ENCODE measurements at places on chromosomes 12 and 14.

GRCh38 chr12:62296001-62296400 is 35.8 kb downstream of the USP15 start:
- DNase-seq: no peak

DNA sequence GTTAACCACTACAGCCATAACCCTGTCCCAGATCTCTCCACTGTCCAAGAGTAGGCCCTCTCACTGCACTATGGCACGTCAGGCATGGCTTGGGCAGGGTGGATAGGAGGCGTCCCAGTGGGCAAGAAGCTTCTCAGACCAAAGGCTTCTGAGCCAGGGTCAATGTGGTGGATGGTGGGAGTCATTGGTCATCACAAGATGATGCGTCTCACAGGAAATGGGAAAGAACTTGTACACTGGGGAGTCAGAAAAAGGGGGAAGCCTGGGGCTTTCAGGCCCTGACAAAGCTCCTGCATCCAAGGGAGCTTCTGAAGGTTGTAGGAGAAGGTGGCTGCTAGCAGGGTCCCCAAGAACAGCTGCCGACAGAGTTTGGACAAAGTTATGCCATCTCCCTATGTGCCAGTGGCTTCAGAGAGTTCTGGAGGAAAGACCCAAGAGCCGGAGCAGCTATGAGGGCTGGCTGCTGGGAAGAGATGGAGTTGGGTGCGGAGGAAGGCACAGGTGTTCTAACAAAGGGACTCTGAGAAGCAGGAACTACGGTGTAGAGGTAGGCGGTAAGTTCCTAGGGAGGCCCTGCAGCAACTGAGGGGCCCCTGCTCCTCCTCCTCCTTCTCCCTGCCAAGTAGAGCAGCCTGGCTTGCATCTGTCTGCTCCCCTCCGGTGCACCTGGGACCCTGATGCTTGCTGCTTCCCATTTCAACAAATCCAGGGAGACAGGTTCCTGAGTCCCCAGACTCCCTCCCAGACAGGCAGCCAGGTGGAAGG is 81.1 kb downstream of the ARL6IP4 start:
- DNase-seq: no peak

- no peak for DNase-seq
These were observed 4.3 kb downstream of the PLEKHG6 start for GRCh38 chr12:6314776-6315175.

DNA sequence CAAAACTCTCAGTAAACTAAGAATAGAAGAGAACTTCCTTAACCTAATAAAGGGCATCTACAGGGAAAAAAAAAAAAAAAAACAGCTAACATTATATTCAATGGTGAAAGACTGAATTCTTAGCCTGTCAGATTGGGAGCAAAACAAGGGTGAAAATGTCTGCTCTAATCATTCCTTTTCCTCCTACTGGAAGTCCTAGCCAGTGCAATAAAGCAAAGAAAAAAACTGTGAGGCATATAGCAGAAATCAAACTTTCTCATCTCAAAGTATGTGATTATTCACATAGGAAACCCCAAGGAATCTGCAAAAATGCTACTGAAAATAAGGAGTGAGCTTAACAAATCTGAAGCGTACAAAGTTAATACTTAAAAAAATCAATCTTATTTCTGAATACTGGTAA is 170.7 kb downstream of the NUAK1 start:
- no peak for DNase-seq

- DNase-seq: no peak
These were observed 87.1 kb upstream of the PLEKHG7 start for GRCh38 chr12:92615703-92616102.

GRCh38 chr14:103016594-103016993 is 40.8 kb downstream of the CDC42BPB start:
- no peak for DNase-seq

DNA sequence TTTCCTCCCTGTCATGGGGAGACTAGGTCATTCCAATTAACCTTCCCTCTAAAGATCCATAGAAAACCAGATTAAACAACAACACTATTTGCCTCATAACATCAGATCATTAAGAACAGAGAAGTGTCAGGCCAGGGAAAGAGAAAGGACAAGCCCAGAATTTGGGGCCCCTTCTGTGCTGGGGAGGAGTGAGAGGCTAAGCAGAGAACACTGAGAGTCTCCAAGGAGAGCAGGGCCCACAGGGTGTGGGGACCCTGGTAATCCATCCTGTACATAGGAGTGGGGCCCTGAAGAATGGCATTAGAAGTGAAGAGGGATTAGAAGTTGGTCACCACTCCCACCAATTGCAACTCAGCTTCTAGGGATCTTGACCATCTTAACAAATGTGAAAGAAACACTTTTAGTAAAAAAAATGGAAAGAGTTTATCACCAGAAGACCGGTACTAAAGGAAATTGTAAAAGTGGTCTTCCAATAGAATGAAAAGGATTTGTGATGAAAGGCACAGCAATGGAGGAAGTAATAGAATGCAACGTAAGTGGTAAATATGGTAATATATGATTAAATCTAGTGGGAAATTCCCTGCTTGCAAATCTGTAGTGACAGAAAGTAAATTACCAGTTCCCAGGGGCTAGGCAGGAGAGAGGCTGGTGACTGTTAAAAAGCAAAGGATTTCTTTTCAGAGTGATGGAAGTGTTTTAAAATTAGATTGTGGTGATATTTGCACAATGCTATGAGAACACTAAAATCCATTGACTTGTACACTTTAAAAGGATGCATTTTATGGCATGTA is 14.0 kb upstream of the TMTC1 start:
- peak; percentile 3 for DNase-seq

DNA sequence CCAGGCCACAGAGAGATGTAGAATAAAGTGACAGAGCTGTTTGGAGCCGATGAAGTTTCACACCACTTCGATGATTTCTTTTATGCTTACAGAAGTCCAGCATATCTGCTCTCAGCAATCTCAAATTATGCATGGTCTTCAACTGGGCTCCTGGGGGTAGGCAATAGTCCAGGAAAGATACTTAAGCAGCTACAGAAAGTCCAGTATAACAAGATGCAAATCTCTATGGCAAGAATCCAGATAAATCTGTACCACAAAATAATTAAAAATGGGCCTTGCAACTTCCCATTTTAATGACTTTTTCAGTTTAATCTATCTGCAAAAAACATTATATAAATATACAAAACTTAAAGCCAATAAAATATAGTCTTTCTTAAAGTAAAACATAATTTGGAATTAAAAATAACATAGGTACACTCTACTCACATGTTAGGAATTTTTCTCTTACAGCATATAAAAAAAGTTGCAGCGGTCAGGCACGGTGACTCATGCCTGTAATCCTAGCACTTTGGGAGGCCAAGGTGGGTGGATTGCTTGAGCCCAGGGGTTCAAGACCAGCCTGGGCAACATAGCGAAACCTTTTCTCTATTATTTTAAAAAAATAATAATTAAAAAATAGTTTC is 20.5 kb upstream of the RAD51AP1 start:
- DNase-seq: no peak

DNA sequence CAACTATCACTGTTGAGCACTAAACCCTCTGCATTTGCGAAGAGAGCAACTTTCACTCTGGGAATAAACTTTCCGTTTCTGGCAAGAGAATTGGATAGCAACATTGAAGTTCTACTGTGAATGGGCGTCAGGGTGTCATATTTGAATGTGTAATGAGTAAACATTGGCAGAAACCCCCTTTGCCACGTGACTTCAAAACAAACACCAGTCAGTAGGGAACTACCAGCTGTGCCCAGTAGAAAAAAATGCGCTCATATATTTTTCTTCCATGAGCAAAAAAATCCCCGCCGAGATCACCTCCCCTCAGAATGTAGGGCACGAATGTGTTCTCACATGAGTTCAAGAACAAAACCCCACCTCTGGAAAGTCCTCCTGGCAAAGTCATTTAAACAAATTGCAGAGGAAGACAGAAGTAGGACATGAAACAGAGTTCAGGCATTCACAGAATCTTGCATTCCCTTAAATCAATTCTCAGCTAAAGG is 80.6 kb downstream of the BTG1 start:
- no peak for DNase-seq

DNA sequence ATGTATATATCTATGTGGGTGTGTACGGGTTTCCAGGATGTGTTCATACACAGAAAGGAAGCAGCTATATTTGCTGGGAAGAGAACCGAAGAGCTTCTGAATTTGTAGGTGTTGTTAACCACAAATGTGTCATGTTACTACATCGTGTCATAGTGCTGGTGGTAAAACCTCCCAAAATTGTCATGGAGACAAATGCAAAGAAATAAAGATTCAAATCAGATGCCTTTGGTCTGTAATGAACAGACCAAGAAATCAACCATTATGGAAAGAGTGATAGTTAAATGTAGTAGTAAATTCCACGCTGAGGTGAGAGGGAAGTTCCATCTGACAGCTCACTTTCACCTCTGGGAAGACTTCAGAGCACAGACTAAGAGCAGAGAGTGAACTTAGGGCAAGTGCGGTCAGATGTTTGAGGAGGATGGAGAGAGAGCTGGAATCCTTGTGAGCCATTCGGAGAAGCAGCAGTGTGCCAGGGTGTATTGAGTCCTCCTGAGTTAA is 487.5 kb downstream of the TMEM121 start:
- DNase-seq: no peak

GRCh38 chr12:49920241-49920914 is 16.7 kb upstream of the FAIM2 start:
- DNase-seq: no peak

- DNase-seq: no peak
These were observed 183.3 kb upstream of the KRR1 start for GRCh38 chr12:75694534-75695268.

DNA sequence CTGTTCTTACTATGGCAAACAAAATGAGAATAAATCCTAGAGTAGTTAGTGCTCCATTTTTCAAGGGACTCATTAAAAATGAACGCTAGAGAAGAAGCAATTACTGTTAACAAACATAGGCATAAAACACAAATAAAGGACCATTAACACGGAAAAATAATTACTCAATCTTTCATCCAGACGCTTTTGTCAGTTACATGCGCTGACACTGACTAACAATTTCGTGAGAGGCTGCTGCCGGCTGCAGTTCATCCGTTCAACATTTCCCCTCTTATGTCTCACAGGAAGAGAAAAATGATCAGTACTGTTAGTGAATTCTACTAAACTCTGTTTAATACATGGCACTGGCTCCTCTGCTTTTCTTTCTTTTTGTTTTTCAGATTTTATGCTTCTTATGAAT is 472.7 kb upstream of the FLRT2 start:
- DNase-seq: no peak

DNA sequence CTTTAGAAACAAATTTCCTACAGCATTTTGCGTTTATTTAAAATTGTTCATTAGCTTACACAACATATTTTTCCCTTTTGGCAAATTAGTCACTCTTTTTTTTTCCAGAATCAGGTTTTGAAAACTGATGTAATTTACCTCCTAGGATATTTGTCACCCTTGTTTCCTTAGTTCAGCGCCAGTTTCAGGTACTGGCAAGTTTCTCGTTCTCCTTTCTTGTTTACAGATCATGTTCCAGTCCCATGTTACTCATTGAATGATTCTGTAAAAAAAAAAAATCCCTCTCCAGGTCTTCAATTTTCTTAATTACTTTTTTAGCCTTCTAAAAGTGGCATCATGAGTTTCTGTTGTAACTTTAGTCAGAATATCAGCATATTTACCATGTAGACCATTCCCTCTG is 2.7 kb downstream of the PPP4R4 start:
- no peak for DNase-seq

DNA sequence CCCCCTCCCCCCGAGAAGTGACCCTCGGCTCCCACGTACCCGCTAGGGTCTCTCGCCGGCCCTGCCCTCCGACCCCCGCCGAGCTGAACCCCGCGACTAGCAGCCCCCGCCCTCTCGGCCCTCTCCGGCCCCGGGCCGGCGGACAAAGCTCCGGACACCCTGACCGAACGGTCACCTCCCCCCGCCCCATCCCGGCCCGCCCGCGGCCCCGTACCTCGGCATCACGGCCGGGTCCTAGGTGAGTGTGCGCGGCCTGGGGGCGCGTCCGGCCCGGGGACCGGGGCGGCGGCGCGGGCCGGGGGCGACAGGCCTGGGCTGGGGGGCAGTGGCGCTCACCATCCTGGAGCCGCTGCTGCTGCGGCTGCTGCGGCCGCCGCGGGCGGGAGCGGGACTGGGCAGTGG is at the start of gene FIGNL2:
Gene FIGNL2, minus strand, starts transcription at position 393 of the 402 bp plus-strand sequence. CDS start 26,305 bp downstream, outside the sequence.
- no peak for DNase-seq

DNA sequence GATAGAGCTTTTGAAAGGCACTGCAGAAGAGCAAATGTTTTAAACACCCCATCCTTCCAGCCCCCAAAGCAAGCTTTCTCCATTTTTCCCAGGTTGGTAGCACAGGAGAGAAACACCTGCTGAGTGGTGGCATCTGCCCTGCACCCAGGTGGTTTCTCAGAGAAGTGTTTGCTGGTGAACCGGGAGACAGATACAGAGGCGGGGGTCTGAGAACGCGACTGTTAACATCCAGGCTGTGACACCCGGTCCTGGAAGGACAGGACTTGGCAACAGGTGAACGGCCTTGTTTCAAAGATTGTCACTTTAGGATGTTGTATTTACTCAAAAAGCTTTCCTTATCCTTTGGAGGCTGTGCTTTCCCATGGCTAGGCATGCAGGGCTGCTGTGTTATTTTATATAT is 18.5 kb downstream of the MMAB start:
- no peak for DNase-seq

- no peak for DNase-seq
These were observed 12.5 kb downstream of the PLD4 start for GRCh38 chr14:104937161-104937560.

GRCh38 chr14:48826058-48826457 is 760.1 kb downstream of the RPS29 start:
- no peak for DNase-seq

DNA sequence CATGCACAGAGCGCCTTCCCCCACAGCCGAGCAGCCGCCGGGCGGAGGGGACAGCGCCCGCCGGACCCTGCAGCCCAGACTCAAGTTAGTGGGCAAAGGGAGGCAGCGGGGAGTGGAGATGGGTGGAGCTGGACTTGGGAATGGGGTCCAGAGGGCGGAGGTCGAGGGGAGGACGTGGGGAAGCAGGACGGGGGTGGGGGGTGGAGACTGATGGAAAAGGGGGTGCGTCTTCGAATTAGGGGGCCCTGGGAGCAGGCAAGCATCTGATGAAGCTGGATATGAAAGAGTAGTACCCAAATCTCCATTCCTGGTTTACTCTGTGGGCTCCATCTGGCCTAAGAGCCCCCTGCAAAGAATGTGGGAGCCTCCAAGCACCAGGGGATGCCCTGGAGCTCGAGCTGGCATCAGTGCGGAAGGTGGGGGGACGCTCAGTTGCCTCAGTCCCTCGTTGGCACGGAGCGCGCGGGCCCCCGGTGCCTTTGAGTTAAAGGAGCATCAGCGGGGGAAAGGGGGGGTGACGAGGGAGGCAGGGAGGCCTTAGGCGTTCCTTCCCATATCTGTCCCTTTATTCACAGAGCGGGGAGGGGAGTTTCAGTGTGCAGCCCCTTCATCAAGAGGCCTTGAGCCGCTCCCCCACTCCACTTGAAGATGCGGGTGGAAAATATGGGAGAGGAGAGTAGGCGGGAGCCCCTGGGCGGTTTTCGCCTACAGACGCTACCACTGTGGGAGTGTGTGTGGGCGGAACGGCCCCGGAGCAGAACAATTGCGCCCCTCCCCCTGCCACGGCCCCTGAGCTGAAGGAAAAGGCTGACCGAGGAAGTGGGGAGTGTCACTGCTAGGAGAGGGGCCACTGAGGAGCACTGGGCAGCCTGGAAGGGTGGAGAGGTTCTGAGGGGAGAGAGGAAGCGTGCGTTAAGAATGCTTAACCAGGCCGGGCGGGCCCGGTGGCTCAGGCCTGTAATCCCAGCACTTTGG is 644 bp downstream of the NAB2 start:
- peak; percentile 86 for DNase-seq
